NCI-H1694 treated with DMSO at 0.1 percent for 48 hours (cell line): ENCODE measurements at places on chromosomes 4 and X.

- no peak for DNase-seq
Observed at GRCh38 chr4:67332627-67333026, 212.7 kb downstream of the CENPC start.

- no peak for DNase-seq
Observed at GRCh38 chr4:95155759-95156451, 392.9 kb downstream of the UNC5C start.

DNA sequence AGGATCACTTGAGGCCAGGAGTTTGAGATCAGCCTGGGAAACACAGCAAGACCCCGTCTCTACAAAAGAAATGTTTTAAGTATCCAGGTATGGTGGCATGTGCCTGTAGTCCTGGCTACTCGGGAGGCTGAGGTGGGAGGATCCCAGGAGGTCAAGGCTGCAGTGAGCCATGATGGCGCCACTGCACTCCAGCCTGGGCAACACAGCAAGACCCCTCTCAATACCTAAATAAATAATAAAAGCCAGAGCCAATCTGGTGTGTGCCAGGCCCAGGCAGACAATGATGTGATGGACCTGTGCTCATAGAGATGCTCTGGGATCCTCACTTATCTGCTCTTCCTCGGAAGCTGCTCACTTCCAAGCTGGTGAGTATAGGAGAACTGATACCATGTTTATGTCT is 18.2 kb upstream of the SASH3 start:
- DNase-seq = no peak

DNA sequence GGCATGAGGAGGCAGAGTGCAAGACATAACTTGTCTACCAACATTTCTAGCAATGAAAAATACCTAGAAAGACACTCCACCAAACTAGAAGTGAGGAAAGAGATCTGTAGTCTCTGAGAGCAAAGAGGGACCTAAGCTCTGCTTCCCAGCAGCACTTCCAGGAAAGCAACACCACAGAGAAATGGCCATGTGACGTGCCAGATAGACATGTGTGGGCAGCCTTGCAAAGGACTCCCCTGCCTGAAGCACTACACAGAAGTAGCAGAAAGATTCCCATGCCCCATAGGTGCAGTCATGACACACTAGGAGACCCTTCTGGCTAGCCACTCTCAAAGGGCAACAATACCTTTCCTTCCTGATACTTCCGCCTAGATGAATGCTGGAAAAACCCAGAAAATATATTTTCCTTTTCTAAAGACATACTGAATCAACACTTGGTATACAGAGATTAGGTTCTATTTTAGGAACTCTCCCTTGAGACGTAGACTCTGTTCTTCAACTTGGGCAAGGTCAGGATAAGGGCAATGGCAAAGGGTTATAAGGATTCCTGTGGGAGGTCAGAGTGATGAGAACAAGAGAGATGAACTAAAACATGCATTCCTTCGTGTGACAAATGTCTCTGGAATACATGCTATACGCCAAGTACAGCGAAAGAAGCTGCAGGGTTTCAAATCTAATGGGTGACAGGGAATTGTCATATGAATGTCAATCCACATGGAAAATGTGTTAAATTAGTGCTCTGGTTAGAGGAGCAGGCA is 187.5 kb upstream of the ETNPPL start:
- no peak for DNase-seq

DNA sequence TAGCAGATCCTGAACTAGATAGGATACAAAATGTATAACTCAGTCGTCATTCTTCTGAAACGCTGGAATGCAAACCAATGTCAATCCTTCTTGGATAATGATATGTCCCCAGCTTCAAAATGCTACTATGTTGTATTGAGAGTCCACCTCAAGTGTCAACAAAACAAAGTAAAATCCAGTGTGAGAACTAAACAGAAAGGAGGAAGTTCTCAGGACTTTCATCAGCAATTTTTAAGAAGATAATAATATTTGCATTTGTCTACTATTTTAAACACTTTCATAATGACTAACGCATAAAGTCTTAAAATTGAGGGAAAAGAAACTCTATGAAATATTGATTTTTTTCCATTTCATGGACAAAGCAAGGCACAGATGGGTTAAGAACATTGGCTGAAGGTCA is 36.3 kb downstream of the SOD3 start:
- no peak for DNase-seq

- no peak for DNase-seq
Observed at GRCh38 chr4:151485541-151486131, 76.7 kb downstream of the FHIP1A start.

GRCh38 chrX:57596109-57596508 is 4.3 kb downstream of the ZXDB start:
- DNase-seq = no peak
